ENCODE measurements at places on chromosomes 11 and 22.

GRCh38 chr11:63343130-63343529 is 26.5 kb upstream of the SLC22A9 start:
- no peak for DNase-seq

- DNase-seq = no peak
These were observed 16.9 kb upstream of the SPTY2D1 start for GRCh38 chr11:18650859-18651557.

DNA sequence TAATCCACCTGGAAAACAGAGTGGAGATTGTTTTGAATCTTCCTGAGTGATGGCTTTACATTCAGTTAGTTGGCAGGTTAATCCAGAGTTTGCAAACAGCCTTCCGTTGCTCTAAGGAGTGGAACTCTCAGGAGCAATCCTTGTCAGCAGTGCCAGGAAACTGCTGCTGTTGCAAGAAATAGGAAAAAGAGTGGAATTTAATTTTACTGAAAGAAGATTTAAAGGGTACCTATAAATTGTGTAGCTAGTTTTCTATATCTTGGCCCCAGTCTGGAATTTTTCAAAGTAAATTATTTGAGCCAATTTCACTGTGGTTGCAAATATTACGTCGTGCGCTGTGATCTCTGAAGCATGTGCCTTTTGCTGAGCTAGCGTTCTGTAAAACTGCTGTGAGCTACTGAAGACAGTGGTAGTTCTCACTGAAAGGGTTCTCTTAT is 55.5 kb upstream of the SLC5A12 start:
- DNase-seq = no peak

DNA sequence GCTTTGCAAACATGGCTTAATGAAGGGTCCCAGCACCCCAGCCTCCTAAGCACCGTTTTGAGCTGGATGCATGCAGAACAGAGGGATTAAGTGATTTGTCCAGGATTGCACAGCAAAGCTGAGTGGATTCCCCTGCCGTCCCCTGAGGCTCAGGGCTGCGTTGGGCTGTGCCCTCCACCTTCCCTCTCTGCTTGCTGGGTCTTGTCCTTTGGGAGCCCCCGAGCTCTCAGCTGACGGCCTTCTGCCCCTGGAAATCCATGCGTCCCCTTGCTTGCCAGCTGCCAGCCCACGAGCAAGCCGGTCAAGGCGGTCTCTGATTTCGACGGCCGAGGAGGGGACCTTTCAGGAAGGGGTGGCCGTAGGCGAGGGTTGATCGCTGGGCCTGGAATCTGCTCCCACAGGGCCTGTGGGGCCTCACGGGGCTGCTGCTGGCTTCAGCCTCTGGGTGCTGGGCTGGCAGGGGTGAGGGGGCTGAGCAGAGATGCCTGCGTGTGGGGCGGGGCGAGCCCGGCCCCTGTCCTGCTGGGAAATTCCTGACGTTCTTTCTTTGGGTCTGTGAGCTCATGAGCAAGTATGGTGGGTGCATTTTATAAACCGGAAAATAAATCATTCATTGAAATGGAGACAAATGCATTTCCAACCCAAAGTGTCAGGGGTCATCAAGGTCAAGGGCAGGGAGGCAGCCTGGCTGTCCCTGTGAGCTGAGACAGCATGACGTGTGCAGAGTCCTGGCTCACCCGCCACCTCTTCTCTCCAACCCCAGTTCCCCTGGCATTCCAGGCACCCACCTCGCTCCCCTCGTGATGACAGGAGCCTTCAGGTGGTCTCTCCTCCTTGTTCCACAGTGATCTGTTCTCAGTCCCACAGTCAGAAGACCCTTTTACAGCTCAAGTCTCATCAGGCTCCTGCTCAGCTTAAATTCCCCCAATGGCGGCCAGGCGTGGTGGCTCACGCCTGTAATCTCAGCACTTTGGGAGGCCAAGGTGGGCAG is 28.1 kb downstream of the FGF4 start:
- DNase-seq = no peak

DNA sequence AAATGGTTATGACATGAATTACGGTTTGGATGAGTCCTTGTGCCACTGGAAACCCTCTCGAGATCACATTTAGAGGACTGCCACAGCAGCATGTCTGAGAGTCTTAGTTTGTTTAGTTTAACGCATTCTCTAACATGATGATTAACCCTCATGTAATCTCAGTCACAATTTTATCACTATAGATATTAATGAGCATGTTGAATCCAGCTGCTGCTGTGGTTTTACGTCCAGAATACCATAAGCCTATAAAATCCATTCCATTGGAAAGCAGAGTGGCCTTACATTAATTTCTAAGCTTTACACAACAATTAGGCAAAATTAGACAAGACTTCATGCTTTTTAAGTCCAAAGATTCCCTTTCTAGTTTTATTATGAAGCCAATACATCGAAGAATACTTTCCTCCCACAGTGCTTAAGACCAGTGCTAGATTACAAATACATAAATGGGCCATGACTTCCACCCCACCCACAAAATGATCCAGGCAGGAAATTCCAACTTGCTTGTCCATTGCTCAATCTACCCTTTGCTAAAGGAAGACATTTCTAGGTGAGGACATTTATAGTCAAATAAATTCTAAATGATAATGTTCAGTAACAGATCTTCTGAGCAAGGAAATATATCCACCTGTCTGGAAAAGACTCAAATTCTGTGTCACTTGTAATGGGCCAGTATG is 3.5 kb upstream of the ELMOD1 start:
- DNase-seq = no peak

GRCh38 chr11:77085652-77086051 is 17.0 kb upstream of the OMP start:
- DNase-seq = no peak

GRCh38 chr22:20002128-20002527 is 14.5 kb downstream of the ARVCF start:
- DNase-seq = no peak

- DNase-seq = no peak
These were observed 5.4 kb downstream of the DEAF1 start for GRCh38 chr11:689625-690024.

GRCh38 chr11:73245461-73245860 is 26.7 kb upstream of the P2RY6 start:
- no peak for DNase-seq

GRCh38 chr11:130816546-130817329 is 99.5 kb downstream of the SNX19 start:
- no peak for DNase-seq

Measured in NCI-H1930 (cell line).